ENCODE measurements at places on chromosomes 7 and 10. TPM values are rescaled to one million over a fixed set of nuclear protein-coding genes. Genes with fewer than 3 reads are reported as not detected.

The RPEL1 gene
- 0.13 TPM for total RNA-seq

The TIMM23 gene
- 99.5 TPM for total RNA-seq

The MYOZ1 gene
- not detected for total RNA-seq

The NRP1 gene
- total RNA-seq: 316 TPM

The ATOH7 gene
- total RNA-seq: not detected

All from pulmonary artery endothelial cell (primary cell).